ENCODE measurements at places on chromosomes 3 and 15.

DNA sequence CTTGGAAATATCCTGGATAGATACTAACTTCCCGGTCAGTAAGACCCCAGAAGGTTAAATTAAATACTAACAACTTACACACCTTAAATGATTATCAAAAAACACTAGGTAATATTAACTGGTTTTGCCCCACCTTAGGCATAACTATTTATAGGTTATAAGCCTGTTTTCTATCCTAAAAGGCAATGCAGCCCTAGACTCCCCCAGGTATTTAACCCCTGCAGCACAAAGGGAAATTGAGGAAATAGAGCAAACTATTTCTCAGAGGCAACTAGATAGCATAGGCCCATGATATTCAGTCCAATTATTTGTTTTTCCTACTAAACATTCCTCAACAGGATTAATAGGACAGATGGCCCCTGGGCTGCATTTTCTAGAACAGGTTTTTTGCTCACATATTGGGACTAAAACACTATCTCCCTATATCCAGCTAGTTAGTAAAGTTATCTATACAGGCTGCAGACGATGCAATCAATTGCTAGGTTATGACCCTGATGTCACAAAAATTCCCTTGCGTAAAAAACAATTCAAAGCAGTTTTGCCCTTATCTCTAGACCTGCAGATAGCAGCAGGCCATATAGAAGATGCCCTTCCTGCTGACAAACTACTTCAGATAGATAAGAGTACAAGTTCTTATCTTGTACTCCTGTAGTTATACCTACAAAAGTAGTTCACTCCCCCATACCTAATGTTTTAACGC, 221.3 kb downstream of the DTWD1 start:
- DNase-seq = no peak

DNA sequence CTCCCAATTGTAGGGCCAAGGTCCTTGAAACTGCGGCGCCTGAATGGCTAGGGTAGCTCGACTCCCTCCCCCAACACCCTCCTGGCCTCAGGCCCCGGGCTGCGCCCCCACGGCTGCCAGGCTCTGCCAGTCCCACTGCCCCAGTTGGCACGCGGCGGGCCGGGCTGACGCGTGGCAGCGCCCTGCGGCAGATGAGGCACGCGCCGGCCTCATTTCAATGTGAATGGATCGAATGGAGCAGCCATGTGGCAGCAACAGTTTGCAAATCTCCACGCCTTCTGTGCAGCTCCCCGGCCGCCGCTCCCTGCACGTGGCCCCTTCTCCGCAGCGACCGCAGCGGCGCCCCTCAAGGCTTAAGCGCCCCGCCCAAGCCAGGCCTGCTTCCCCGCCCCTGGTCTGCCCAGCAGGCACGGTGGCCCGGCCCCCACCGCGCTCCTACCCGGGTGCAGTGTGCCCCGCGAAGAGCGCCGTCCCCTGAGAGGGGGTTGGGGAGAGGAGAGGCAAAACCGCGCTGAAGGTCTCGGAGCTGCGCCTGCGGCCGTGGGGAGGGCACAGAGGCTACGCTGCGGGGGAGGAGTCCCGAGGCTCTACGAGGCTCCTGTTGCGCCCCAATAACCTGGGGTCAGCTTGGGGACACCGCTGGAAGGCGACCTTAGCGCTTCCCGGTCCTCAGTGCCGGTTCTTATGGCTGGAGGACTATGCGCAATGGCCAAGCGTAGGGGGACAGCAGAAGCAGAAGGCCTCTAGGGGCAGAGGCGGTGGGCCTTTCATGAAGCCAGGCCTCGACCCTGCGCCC, 3.1 kb upstream of the DLL4 start:
- DNase-seq = no peak

GRCh38 chr3:127139601-127140500, 53.1 kb upstream of the PRR23E start:
- DNase-seq = no peak

GRCh38 chr3:122255757-122256439, 69.2 kb upstream of the CSTA start:
- DNase-seq = no peak

DNA sequence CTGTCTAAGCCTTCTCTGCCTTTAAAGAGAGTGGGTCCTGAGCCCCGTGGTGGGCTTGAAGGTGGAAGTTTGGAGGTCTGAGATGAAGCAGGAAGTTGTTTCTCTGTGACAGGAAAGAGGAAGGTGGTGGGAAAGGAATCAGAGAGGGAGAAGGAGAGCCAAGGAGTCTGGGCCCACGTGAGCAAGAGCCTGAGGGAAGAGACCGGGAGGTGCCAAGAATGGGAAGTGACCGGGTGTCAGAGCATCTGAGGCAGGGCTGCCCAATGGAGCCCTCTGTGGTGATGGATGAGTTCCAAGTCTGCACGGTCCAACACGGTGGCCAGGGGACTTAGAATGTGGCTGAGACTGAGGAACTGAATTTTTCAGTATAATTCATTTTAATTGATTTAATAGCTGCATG, 24.6 kb downstream of the ALDH1L1 start:
- DNase-seq = no peak

DNA sequence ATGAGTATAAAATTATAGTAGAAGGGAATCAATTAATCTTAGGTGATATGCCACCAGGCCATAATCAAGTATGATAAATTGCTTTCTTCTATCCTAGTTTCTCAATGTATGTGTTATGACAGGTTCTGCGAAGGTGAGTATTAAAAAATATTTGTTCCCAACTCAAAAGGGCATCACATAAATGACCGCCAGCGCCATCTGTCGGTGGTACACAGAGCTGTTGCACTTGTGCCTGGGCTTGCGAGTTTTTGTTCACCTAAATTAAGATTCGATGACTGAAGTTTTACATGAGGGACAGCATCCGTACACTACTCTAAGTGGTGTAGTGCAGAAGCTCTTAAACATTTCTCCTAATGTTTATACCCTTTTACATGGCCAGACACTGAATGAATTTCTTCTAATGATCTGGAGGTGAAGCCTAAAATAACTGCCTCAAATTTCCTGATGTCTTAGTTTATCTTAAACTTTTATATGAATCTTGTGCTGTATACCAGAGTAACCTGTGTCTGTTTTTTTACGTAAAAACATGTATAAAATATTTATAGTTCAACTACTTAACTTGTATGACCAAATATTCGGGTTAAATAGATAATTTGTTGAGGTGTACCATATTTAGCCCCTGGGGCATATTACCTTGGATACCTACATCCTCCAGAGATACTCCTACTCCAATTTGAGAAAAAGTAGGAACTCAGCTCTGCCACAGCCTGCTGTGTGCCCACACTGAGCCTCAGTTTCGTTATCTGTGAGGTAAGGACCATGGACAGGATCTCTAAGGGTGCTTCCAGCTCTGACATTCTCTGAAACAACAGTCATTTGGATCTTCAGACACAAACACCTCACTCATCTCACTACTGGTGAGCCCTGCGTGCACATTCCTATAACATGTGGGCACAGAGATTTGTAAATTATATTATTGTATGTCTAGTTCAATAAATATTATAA, 365.6 kb downstream of the MAGI1 start:
- no peak for DNase-seq

DNA sequence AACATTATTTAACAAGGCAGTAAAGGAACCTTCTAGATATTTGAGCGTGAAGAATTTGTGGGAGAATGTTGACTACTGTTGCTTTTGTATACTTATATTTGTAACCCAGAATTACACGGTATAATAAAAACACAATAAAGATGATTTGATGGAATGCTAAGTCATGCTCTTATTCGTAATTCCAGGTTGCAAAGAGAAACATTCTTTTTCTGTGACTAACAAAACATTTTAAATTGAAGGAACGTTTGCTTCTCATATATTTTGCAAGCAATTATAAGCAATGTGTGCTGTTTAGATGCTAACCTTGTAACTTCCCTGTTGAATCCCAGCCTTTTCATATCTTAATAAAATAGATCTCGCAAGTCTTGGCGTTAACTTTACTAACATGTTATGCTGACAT, 124.4 kb upstream of the CGNL1 start:
- DNase-seq = no peak

- no peak for DNase-seq
Observed at GRCh38 chr3:45518376-45519135, 76.0 kb upstream of the LIMD1 start.

DNA sequence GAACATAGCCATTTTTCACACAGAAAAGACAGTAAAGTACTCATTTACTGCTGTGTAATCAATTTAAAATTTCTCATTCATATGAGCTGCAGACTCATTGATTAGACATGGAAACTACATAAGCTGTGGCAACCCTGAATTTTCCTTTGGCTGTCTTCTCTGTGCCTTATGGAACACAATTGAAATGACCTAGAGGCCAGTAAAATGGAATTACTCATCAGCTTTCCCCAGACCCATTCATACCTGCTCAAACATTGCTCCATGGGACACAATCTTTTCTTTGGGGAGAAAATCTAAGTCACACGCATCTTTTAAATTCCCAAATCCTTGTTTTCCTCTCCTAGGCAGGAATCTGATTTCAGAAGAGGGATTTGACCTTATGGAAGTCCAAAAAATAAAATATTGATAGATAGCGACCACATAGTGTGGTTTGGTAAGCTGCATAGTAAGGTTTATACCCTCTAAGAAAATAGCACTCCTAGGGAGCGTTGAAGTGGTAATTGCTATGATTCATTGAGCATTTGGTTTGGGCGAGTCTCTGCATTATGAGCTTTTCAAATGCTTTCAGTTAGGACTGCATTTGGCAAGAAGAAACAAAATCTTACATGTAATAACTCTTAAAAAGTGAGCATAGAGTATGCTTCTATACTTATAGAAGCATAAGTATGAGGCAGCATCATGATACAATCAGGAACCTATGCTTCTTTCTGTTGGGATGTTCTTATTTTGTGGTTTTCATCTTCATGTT, 243.4 kb upstream of the GADL1 start:
- DNase-seq = no peak

- no peak for DNase-seq
Observed at GRCh38 chr3:8366219-8366810, 135.3 kb upstream of the LMCD1 start.

- no peak for DNase-seq
Observed at GRCh38 chr3:193599393-193599792, 6.4 kb downstream of the OPA1 start.

GRCh38 chr3:355622-356021, 159.1 kb downstream of the CHL1 start:
- DNase-seq = no peak

GRCh38 chr3:28844298-28845005, 436.4 kb upstream of the RBMS3 start:
- DNase-seq = no peak

GRCh38 chr3:8554696-8555095, 53.1 kb downstream of the LMCD1 start:
- DNase-seq = no peak

- no peak for DNase-seq
Observed at GRCh38 chr3:53084310-53085001, 38.6 kb upstream of the SFMBT1 start.

- no peak for DNase-seq
Observed at GRCh38 chr3:80553211-80553610, 785.4 kb upstream of the ROBO1 start.

GRCh38 chr3:52456169-52456799, 880 bp downstream of the NISCH start:
- DNase-seq = no peak

GRCh38 chr3:21326704-21327475, 424.1 kb downstream of the ZNF385D start:
- no peak for DNase-seq

GRCh38 chr3:184066211-184066610, 13.4 kb downstream of the HTR3C start:
- no peak for DNase-seq

DNA sequence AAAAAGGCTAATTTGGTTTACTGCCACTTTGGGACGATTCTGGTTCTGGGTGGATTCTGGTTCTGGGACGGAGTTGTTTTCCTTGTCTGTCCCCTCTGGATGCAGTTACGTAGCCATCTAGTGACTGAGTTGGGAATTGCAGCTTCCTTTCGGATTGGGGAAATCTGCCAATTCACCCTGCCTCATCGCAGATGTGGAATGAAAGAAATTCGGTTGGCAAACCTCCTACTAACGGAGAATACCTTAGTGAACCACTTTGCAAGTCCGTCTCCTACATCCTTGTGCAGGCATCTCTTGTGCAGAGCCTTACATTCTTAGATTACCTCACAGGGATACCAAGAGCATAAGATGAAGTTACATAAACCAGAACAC, 31.5 kb upstream of the AP4E1 start:
- DNase-seq = peak; percentile 41

GRCh38 chr3:72550582-72551262, 297.5 kb downstream of the SHQ1 start:
- no peak for DNase-seq

GRCh38 chr15:42133886-42134502, 22.4 kb downstream of the PLA2G4F start:
- DNase-seq = peak; percentile 17

- DNase-seq = no peak
Observed at GRCh38 chr15:92323525-92323924, 70.2 kb upstream of the ST8SIA2 start.

GRCh38 chr15:41698779-41699178, 38.6 kb downstream of the MGA start:
- no peak for DNase-seq

GRCh38 chr3:123334056-123334455, 114.8 kb downstream of the ADCY5 start:
- DNase-seq = no peak

GRCh38 chr15:75625542-75626347, at the start of gene SNUPN:
SNUPN (minus strand) TSS chr15:75625725; CDS start chr15:75621051, 4,674 bp downstream.
- DNase-seq = peak; percentile 82

DNA sequence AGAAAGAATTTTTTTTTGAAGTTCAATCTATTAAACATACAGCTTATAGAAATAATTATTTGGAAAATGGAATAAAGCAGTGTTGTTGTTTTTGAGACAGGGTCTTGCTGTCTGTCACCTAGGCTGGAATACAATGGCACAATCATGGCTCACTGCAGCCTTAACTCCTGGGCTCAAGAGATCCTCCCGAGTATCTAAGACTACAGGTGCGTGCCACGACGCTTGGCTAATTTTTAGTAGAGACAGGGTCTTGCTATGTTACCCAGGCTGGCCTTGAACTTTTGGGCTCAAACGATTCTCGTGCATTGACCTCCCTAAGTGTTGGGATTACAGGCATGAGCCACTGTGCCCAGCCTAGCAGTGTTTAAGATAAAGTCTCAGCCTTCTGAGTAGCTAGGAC, 8.8 kb downstream of the BNIP2 start:
- DNase-seq = no peak

DNA sequence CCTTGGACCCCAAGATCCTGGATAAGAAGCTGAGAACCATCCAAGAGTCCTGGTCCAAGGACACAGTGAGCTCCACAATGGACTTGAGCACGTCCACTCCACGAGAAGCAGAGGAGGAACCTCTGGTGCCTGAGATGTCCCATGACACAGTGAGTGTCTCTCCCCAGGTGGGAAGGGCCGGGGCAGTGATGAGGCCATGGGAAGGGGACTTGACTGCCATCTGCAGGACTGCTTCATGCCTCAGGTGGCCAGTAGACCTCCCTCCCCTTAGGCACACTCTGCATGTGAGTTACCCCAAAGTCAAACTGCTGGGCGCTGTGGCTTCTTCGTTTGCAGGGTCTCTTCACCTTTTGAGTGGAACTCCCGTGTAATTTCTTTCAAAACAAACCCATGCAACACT, 59.7 kb downstream of the CCDC33 start:
- no peak for DNase-seq

Measured in stimulated activated CD4-positive, alpha-beta T cell treated with anti-CD3 and anti-CD28 coated beads, Interleukin-1b, Interleukin-23, amount 100 ng/mL, for 1 hour (primary cell).